ENCODE measurements at places on chromosomes 7 and 10.

DNA sequence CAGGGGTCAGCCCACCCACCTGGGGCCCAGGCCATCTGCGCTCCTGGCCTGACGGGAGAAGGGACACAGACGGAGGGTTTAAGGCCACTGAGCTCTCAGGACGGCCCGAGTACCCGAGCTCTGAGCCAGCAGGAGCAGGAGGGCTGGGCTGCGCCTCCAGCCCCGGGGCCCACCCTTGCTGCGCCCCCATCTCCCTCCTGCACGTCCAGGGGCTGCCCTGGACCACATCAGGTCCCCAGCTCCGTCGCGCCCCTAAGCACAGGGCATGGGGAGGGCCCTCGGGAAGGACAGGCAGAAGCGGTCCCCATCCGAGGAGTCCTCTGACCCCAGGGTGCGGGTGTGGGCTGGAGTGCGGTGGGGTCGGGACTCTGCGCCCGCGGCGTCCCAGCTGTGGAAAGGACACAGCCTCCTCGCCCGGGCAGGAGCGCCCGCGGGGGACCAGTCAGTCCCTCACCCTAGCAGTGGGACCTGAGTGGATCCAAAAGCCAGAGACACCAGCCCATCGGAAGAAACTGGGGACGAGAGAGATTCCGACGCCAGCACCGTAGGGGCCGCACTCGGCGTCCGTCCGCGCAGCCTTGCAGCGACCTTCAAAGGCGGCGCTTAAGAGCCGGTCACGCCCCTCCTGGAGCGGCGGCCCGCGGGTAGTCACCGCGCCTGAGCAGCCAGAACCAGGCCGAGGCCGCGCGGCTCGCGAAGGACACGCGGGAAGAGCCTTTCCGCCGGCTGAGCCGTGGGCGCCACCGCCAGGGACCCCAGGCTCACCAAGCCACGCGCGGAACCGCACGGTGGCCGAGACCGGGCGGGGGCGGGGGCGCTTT, 15.9 kb downstream of the CAMK2B start:
- DNase-seq = peak; percentile 19

GRCh38 chr10:3811291-3811870, 26.4 kb upstream of the KLF6 start:
- peak; percentile 25 for DNase-seq

- DNase-seq = no peak
Measured at GRCh38 chr7:91267171-91267955, 3.1 kb downstream of the FZD1 start.

- no peak for DNase-seq
Measured at GRCh38 chr7:96558530-96558929, 151.1 kb downstream of the SEM1 start.

- DNase-seq = no peak
Measured at GRCh38 chr7:142739923-142740492, 9.3 kb upstream of the PRSS1 start.

- no peak for DNase-seq
Measured at GRCh38 chr7:133633055-133633454, 380.2 kb downstream of the EXOC4 start.

DNA sequence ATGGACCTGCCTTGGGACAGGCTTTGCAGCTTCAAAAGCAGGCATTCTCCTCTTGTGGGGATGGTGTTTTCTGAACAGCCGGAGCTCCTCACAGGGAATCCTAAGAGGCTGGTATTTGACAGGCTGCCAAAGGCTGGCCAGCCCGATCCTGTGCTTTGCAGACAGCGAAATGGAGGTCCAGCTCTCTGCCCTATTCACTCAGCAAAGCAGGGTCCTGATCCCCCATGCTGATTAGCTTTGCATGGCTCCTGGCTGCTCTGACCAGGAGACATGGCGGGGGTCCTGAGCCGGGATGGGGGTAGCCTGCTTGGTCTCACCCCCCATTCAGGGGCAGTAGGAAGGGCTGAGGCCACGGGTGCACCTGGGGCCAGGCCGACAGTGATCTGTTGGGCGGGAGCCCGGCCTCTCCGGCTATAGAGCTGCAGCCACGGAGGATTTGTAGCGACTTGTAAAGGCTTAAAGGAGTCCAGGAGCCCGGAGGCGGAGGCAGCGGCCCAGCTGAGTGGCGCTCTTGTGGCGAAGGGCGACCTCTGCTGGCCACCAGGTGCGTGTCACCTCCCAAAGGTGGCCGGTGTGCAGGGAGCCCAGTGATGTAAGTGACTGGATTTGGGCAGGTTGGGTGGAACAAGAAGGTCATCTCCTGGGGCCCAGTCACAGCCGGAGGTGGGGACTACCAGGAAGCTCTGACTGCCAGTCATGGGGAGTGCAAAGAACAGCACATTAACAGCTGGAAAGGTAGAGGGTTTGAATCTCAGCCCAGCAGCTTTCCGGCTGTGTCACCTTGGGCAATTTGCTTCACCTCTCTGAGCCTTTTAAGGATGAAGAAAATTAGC, 126.5 kb downstream of the ZMIZ1 start:
- DNase-seq = peak; percentile 72

GRCh38 chr10:128466831-128467371, 340.7 kb upstream of the MKI67 start:
- no peak for DNase-seq

DNA sequence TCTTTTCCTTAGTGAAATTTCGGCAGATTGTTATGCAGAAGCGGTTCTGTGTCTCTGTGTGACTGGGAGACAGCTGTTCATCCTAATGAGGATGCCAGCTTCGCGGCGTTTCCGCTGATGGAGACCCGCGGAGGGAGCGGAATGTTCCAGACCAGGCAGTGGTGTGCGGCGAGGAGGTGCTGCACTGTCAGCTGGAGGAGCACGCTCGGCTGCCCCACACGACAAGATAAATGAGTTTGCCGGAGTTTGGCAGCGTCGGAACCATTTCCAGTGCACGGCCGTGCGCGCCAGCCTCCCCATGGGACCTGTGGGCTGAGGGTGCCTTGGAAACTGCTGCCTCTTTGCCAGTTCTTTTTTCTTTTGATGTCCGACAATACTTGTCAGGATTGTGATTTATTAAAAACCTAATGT, 64.6 kb downstream of the WDR37 start:
- no peak for DNase-seq

- DNase-seq = no peak
Measured at GRCh38 chr10:79418274-79418673, 27.1 kb downstream of the ZCCHC24 start.

DNA sequence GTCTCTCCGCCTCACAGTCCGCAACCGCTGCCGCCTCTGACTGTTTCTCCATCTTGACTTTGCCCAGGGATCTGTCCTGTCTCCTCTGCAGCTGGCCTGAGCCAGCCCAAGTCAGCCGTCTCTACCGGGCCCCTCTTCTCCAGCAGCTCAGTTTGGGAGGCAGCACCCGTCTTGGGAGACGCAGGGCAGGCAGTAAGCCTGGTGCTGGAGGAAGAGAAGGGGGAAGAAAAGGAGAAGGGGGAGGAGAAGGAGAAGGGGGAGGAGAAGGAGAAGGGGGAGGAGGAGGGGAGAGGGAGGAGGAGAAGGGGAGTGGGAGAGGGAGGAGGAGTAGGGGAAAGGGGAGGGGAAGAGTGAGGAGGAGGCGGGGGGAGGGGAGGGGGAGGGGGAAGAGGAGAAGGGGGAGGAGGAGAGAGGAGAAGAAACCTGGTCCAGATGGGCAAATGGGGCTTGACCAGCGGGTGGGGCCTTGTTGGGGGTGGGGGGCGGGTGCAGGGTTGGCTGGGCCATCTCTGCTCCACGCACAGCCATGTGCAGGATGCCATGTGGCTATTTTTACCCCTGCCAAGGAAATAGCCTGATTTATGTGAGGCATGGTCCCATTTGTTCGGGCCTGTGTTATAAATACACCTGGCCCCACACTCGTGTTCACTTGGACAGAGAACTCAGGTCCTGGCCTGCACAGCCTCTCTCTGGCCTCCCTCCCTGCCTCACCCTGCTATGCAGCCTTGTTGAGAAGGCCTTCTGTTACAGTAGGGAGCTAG, 35.9 kb upstream of the FZD9 start:
- no peak for DNase-seq

DNA sequence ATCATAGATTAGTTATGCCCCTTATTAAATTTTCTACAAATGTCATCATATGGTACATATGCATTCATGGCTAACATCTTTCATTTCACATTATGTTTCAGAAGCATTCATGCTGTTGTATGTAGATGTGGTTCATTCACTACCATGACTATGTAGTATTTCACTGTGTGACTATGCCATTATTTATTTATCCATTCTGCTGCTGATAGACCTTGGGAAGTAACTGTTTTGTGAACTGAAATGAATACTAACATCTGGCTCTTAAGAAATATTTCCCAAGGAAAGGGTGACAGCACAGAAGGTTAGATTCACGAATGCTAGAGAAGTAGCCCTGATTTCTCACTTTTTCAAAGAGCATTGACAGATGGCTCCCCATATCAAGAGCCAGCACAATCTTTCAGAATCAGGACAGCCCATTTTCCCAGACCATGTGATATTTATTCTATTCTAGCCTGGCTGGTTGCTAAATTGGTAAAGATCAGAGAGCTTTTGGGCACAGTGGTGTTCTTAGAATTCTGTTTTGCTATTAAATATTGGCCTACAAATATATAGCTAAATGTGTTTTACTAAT, 157.4 kb downstream of the DYNC1I1 start:
- DNase-seq = no peak

- DNase-seq = no peak
Measured at GRCh38 chr7:77473229-77474005, 57.3 kb upstream of the GSAP start.

DNA sequence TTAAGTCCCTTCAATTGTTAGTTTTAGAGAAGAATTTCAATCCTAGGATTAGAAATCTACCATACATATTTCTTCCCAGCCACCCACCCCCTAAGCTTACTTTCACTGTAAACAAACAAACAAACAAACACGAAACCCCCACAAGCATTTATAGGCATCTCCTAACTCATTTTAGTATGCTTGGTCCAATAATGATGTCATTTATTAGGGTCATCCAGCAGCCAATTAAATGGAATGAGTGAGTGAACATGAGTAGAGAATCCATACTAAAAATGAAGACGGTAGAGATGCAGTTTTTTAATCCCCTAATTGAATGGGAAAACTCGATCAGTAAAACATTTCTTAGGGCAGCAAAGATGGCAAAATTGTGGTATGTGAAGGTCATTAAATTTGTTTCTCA, 3.2 kb downstream of the TAC1 start:
- no peak for DNase-seq

DNA sequence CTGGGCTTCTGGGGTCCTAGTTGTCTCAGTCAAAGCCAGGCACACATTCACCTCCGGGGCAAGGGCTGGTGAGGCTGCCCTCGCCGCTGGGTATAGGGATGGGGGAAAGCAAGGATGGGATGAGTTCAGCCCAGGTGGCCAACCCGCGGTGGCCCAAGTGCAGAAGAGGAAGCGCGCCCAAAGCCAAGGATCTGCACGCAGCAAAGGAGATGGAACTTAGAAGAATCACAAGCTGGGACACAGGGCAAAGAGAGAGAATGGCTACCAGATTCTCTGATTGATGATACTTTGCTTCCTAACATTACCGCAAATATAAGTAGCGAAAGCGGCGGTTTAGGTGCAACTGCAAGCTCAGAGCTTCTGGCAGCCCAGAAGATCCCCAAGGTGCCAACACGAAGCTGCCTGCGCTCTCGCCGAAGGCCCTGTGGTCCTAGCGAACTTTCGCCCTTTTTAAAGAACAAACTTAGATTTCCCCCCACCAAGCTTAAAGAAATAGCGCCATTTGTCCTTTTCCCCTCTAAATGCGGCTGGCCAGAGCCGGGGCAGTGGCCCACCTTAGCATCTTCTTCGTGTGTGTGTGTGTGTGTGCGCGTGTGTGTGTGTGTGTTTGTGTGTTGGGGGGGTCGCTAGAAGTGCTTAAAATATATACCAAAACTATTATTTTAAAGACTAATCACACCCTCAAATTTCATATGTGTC, 927 bp upstream of the MKX start:
- DNase-seq = no peak

DNA sequence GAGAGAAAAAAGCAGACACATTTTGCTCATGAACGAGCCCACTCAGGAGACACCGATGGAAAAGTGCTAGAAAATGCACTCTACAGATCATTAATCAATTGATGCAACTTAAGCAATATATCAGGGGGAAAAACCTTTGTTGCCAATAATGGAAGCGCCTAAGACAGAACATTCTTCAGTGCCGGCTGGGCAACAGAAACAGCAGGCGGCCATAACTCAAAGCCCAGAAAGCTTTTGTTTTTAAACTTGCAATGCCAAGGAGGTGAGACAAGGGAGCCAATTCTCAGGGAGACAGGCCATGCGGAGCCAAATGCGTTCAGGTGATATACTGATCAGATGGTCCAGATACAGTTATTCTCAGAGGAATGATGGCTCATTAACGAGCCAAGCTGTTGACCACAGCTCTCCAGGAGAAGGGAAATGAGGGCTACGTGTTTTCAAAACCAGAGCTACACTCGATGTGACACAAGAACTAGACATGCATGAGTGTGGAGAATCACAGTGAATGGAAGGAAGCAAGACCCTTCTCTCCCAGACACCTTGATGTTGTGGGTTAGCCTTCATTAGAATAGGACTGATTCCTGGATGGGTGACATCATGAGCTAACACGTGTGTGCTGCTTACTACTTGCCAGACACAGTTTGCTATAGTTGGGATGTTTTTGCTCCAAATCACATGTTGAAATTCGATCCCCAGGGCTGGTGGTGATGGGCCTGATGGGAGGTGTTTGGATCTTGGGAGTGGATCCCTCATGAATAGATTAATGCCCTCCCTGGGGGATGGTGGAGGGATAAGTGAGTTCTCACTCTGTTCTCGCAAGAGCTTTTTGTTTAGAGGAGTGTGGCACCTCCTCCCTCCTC, 79.1 kb upstream of the KCNMA1 start:
- DNase-seq = no peak

GRCh38 chr7:85341121-85341520, 154.3 kb upstream of the SEMA3D start:
- no peak for DNase-seq

- no peak for DNase-seq
Measured at GRCh38 chr10:120423431-120424197, 33.4 kb upstream of the PLPP4 start.

DNA sequence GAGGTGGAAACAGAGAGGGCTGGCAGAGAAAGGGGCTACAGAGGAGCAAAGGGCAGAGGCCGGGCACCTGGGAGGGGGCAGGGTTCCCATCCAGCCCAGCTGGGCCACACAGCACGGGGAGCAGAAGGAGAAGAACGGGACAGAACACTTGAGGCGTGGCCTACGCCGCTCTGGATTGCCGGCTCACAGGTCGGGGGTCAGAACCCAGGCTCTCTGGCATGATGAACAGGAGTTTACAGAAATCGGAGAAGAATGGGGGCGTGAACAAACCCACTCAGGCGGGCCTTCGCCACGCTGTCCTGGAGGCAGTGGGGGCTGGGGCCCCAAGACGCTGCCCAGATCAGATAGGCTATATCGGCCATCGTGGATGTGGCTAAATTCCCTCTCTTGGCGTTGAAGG, 362.2 kb upstream of the SHH start:
- no peak for DNase-seq
